ENCODE measurements at places on chromosomes 7 and 10.

DNA sequence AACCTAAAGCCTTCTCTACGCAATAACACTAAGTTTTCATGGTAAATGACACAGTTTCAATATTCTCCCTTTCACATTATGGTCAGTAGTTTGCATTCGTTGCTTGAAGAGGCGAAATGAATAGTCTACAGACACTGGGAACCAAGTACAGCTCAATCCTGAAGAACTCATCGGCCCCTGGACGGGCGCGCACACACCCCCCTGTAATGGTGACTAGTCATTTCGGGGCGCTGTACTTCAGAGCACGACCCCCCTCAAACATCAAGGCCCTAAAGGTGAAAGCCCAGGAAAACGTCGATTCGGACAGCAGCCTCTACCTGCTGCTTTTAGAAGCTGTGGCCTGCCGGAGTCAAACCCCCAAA, 1.0 kb downstream of the NT5C2 start:
- peak overlapping the region; percentile 99 for H3K4me3 ChIP-seq
- peak overlapping the region; percentile 99 for H3K27ac ChIP-seq
- H3K27me3 ChIP-seq: no peaks in the 10 kb centered on the region

GRCh38 chr10:3068201-3068967, 1.0 kb downstream of the PFKP start:
- no peaks in the 10 kb centered on the region for H3K27me3 ChIP-seq
- no peak for DNase-seq
- H3K27ac ChIP-seq: peak overlapping the region; percentile 82
- H3K36me3 ChIP-seq: peaks cover 16% of the 10 kb centered on the region
- H3K4me3 ChIP-seq: peak overlapping the region; percentile 91
- peaks cover 42% of the 10 kb centered on the region for H3K4me1 ChIP-seq

DNA sequence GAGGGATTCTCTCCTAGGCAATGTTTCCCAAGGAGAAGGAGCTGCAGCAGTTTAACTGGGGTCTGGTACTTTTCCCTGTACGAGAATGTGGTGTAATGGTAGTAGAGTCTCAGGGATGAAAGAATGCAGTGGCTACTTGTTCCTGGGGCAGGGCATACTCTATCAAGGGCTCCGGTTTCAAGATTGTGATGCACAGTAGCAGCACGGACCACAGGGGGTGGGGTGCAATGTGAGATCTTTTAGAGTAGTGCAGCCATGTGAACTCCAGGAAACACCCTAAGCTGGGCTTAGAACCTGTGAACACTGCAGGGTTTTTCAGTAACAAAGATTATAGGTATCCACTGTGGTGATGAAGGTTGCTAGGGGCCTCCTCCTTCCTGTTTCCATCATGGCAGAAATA, 903.9 kb downstream of the NRG3 start:
- no peak for DNase-seq
- H3K27ac ChIP-seq: no peak overlapping the region
- H3K4me3 ChIP-seq: no peak overlapping the region
- no peaks in the 10 kb centered on the region for H3K27me3 ChIP-seq

GRCh38 chr10:132500781-132501415, 36.7 kb upstream of the INPP5A start:
- H3K36me3 ChIP-seq: no peaks in the 10 kb centered on the region
- DNase-seq: no peak
- H3K4me3 ChIP-seq: no peak overlapping the region
- peaks cover 17% of the 10 kb centered on the region for H3K4me1 ChIP-seq
- no peak overlapping the region for H3K27ac ChIP-seq
- peaks cover 34% of the 10 kb centered on the region for H3K27me3 ChIP-seq

DNA sequence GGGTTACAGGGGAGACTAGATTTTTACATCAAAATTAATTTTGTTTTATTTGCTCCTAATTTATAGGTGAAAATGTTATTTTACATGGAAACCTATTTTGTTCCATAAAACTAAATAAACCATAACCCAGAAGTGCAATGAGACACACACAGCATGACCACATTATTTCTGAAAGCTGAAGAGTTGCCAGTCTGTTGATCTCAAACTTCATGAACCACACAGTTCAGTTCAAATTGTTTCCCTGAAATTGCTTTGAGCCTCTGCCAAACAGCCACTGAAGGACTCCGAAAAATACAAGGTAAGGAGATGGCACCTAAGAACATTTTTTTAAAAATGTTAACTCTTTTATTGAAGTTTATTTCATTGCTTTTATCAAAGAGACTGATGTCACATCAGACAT, 25.0 kb upstream of the ITGB8 start:
- H3K27me3 ChIP-seq: no peaks in the 10 kb centered on the region
- peaks cover 24% of the 10 kb centered on the region for H3K4me1 ChIP-seq
- peaks cover 2% of the 10 kb centered on the region for H3K36me3 ChIP-seq
- no peak overlapping the region for H3K27ac ChIP-seq

DNA sequence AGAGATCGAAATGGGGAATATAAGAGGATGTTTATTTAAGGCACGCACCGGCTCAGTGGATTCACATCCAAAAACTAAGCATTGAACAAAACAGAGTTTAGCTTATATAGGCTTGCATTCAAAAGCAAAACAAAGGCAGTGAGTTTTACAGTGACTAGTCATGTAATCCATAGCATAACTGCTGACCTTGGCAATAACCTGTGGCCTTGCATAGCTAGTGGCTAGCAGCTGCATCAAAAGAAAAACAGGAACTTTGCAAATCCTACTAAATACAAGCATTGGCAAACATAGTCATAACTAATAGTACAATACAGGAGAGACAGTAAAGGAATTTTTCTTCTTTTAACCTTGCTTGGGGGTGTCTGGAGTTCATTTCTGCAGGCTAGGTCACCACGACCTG, 9.7 kb upstream of the ZNF485 start:
- peaks cover 21% of the 10 kb centered on the region for H3K4me1 ChIP-seq
- no peak for DNase-seq
- H3K27me3 ChIP-seq: peaks cover 7% of the 10 kb centered on the region
- no peaks in the 10 kb centered on the region for H3K36me3 ChIP-seq
- H3K4me3 ChIP-seq: no peak overlapping the region
- H3K27ac ChIP-seq: no peak overlapping the region

DNA sequence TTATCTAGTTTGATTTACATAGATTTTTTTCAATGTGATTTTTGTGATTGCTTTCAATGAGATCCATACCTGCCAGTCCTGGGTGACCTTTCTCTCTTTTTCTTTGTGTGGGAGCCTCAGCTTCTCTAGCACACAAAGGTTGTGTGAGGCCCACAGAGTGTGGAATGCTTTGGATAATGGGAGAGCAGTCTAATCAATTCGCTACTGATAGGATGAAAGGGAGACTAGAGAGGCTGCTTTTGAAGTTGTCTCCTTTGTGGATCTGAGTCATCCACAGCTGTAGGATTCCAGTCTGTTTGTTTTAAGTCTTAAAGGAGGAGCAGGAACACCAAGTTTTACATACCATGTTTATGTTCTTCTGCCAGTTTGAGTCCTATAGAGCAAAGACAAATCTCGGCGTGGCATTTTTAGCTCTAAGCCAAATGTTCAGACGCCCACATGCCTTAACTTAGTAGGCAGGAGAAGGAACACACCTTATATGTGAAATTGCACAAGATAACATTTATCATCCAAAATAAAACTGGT, 330.0 kb downstream of the ARL4A start:
- no peaks in the 10 kb centered on the region for H3K36me3 ChIP-seq
- no peak for DNase-seq
- no peaks in the 10 kb centered on the region for H3K27me3 ChIP-seq
- H3K4me3 ChIP-seq: peak overlapping the region; percentile 8
- peaks cover 22% of the 10 kb centered on the region for H3K4me1 ChIP-seq

DNA sequence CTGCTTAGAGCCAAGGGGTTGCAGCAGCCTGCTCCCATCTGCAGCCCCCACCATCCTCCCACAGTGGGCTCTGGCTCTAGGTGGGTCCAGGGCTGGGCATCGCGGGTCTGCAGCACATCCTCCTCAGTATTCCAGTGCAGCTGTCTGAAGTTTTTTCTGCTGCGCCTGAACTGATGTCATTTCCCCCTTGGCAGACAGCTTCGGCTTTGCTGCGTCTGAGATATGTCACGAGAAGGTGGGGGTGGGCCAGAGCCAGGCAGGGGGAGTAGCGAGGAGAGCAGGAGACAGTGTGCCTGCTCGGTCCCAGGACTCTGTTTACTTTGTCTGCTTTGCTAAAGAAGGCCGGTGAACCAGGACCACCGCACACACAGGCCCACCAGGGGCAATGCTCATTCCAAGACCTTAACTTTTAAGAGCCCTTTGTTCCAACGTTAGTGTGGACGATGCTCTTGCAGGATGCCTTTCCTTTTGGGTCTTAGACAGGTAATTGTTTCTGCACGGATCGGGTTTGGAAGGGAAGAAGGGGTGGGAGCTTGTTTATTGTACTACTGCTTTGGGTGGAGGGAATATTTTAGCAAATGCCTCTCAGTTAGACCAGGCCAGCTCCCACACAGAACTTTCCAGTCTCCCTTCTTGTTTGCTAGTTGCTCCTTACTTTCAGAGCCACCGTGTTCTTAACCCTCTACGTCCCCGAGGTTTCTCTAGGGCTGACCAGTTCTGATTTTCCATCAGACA, 32.4 kb downstream of the WBP1L start:
- no peaks in the 10 kb centered on the region for H3K36me3 ChIP-seq
- DNase-seq: no peak
- no peaks in the 10 kb centered on the region for H3K27me3 ChIP-seq
- H3K4me3 ChIP-seq: peak overlapping the region; percentile 76
- H3K4me1 ChIP-seq: peaks cover 82% of the 10 kb centered on the region

DNA sequence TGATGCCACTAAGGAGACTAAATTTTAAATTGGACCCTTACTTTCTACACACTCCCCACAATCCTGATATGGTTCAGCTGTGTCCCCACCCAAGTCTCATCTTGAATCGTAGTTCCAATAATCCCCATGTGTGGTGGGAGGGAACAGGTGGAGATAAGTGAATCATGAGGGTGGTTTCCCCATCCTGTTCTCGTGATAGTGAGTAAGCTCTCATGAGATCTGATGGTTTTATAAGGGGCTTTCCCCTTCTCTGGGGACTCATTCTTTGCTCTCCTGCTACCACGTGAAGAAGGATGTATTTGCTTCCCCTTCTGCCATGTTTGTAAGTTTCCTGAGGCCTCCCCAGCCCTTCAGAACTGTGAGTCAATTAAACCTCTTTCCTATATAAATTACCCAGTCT, 18.4 kb upstream of the BET1 start:
- no peak overlapping the region for H3K4me3 ChIP-seq
- peaks cover 9% of the 10 kb centered on the region for H3K27me3 ChIP-seq
- H3K36me3 ChIP-seq: no peaks in the 10 kb centered on the region
- DNase-seq: no peak
- no peaks in the 10 kb centered on the region for H3K4me1 ChIP-seq

- no peaks in the 10 kb centered on the region for H3K27me3 ChIP-seq
- H3K4me1 ChIP-seq: no peaks in the 10 kb centered on the region
- DNase-seq: no peak
These were observed 132.4 kb upstream of the DNAJB12 start for GRCh38 chr10:72487116-72487515.

- no peaks in the 10 kb centered on the region for H3K36me3 ChIP-seq
- DNase-seq: no peak
These were observed 154.9 kb upstream of the C7orf33 start for GRCh38 chr7:148435715-148436114.

DNA sequence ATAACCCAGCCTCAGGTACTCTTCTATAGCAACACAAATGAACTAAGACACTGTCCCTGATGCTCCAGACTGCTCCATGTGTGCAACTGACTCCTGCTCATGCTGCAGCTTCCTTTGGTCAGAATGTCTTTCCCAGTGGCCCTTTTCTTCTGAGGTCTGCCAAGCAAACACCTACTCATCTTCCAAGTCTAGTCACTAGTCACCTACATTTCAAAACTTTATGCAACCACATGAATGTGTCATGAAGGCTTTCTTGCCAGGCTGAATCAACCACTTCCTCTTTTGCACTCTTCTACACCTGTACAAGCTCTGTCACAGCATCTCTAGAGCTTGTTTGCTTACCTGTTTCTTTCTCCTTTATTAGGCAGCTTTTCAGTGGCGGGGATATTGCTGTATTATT, 75.8 kb downstream of the LSMEM1 start:
- H3K4me1 ChIP-seq: no peaks in the 10 kb centered on the region
- H3K27ac ChIP-seq: no peak overlapping the region
- H3K27me3 ChIP-seq: peaks cover 26% of the 10 kb centered on the region
- DNase-seq: no peak
- H3K4me3 ChIP-seq: no peak overlapping the region
- H3K36me3 ChIP-seq: no peaks in the 10 kb centered on the region

- no peaks in the 10 kb centered on the region for H3K4me1 ChIP-seq
- H3K4me3 ChIP-seq: no peak overlapping the region
- H3K27me3 ChIP-seq: peaks cover 22% of the 10 kb centered on the region
These were observed 20.3 kb upstream of the MYH16 start for GRCh38 chr7:99252166-99252895.

DNA sequence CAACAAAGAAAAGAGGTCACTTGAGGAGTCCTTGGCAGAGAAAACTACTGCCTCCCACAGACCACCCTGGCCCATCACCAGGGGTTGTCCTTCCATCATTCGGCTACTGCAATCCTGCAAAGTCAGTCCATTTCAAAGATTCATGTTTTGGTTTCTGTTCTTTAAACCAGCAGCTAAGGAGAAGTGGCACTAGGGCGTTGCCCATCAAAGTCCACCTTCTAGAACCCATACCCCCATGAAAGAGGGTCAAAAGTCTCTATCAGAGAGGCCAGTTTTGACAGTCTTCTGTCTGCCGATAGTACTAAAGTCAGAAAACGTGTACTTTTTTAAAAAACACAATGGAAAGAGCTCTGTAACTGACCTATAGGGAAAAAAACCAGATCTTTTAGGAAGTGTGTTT, 14.4 kb downstream of the CCDC6 start:
- no peak for DNase-seq
- H3K27ac ChIP-seq: no peak overlapping the region
- H3K4me3 ChIP-seq: no peak overlapping the region
- H3K27me3 ChIP-seq: no peaks in the 10 kb centered on the region
- peaks cover 12% of the 10 kb centered on the region for H3K36me3 ChIP-seq

GRCh38 chr7:28104041-28104541, 76.5 kb downstream of the JAZF1 start:
- H3K4me3 ChIP-seq: no peak overlapping the region
- H3K36me3 ChIP-seq: peaks cover 6% of the 10 kb centered on the region
- peak overlapping the region; percentile 31 for H3K27ac ChIP-seq
- no peak for DNase-seq
- H3K4me1 ChIP-seq: peaks cover 66% of the 10 kb centered on the region
- no peaks in the 10 kb centered on the region for H3K27me3 ChIP-seq

DNA sequence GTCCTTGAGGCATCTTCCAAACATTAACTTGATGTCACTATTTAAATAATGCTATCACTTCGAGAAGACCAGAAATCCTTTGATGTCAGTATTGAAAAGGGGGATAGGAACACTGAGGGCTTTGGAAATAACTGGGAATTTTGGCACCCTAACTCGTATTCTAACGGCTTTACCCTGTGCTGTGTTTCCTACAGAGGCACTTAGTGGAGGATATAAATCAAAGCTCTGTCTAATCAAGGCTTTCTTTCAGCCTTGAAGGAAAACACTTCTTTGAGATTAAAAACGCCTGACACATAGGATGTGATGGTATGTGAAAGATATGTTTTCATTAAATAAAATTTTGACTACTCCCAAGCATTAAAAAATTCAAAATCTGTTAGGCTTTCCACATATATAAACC, 62.3 kb downstream of the CREB5 start:
- H3K27ac ChIP-seq: no peak overlapping the region
- H3K4me1 ChIP-seq: peaks cover 27% of the 10 kb centered on the region
- no peak for DNase-seq
- no peaks in the 10 kb centered on the region for H3K36me3 ChIP-seq
- no peak overlapping the region for H3K4me3 ChIP-seq

GRCh38 chr7:1108264-1108920, 20.5 kb downstream of the GPER1 start:
- no peaks in the 10 kb centered on the region for H3K27me3 ChIP-seq
- peaks cover 3% of the 10 kb centered on the region for H3K36me3 ChIP-seq
- no peak overlapping the region for H3K27ac ChIP-seq
- no peak for DNase-seq
- H3K4me3 ChIP-seq: no peak overlapping the region

All from osteocyte (in vitro differentiated cells).